ENCODE measurements at places on chromosomes 7 and 10.

- no peak for DNase-seq
Measured at GRCh38 chr10:5466451-5467206, 32.7 kb downstream of the CALML5 start.

GRCh38 chr10:132545659-132546367, 8.2 kb downstream of the INPP5A start:
- no peak for DNase-seq

- DNase-seq, result no peak
Measured at GRCh38 chr10:80463868-80464267, 9.8 kb downstream of the TSPAN14 start.

- DNase-seq, result no peak
Measured at GRCh38 chr10:22816298-22816653, 101.9 kb upstream of the PIP4K2A start.

GRCh38 chr10:43340619-43341018, 30.8 kb upstream of the FXYD4 start:
- no peak for DNase-seq

DNA sequence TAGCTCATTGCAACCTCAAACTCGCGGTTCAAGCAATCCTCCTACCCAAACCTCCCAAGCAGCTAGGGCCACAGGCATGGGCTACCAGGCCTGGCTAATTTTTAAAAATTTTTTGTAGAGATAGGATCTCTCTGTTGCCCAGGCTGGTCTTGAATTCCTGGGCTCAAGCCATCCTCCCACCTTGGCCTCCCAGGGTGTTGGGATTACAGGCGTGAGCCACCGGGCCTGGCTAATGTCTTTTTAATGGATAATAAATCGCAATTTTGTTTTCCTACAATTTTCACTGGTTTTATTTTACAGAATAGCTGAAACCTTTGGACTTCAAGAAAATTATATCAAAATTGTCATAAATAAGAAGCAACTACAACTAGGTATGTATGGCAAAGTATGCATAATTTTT, 10.9 kb downstream of the NUB1 start:
- DNase-seq, result no peak

DNA sequence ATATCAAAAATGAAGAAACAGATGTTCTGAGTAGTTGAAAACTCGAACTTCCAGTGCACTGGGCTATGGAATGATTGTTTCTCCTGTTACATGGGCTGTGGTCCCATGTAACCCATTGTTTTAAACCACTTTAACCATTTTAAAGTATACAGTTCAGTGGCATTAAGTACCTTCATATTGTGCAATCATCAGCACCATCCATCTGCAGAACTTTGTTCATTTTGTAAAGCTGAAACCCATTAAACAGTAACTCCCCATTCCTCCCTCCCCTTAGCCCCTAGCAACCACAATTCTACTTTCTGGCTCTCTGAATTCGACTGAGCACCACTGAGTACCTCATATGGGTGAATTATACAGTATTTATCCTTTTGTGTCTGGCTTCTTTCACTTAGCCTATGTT, 217.4 kb downstream of the LRMDA start:
- no peak for DNase-seq

GRCh38 chr10:110694820-110695538, 50.8 kb downstream of the RBM20 start:
- no peak for DNase-seq

DNA sequence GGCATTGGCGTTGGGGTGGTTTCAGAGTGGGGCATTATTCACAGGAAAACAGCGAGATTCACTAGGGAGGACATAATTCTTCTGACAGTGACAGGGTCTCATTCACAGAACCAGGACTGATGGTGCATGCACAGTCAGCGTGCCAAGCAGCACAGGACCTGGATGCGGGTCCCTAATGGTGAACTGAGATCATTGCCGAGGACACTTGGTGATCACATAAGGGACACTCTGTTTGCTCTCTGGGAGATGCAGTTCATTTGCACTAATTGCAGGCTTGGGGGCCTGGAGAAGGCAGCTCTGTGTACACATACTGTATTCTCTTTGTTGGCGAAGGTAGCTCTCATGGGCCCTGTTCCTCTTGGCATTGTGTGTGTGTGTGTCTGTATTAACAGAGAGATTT, 716.1 kb downstream of the PHTF2 start:
- no peak for DNase-seq

- DNase-seq, result no peak
Measured at GRCh38 chr10:91220954-91221675, 652 bp downstream of the PCGF5 start.

GRCh38 chr7:28211006-28211405, 30.4 kb upstream of the JAZF1 start:
- no peak for DNase-seq

- no peak for DNase-seq
Measured at GRCh38 chr7:123755338-123755737, 6.5 kb upstream of the WASL start.

DNA sequence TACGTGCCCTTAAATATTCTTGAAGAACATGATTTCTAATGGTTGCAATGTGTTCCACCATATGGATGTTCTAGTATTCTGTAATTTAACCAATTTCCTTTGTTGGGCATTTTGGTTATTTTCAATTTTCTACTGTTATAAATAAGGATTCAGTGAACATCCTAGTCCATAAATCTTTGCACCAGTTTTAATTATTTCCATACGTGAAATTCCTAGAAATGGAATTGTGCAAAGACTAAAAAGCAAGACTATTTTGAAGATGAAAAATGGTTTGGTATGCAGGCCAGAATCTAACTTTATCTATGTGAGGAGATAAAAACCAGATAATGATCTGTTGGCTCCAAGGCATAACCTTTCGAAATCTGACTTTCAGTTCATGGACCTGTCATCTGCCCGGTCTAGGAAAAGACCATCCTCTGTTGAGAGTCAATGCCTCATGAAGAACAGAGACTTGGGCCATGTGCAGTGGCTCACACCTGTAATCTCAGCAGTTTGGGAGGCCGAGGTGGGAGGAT, 633.2 kb upstream of the NRP1 start:
- no peak for DNase-seq

DNA sequence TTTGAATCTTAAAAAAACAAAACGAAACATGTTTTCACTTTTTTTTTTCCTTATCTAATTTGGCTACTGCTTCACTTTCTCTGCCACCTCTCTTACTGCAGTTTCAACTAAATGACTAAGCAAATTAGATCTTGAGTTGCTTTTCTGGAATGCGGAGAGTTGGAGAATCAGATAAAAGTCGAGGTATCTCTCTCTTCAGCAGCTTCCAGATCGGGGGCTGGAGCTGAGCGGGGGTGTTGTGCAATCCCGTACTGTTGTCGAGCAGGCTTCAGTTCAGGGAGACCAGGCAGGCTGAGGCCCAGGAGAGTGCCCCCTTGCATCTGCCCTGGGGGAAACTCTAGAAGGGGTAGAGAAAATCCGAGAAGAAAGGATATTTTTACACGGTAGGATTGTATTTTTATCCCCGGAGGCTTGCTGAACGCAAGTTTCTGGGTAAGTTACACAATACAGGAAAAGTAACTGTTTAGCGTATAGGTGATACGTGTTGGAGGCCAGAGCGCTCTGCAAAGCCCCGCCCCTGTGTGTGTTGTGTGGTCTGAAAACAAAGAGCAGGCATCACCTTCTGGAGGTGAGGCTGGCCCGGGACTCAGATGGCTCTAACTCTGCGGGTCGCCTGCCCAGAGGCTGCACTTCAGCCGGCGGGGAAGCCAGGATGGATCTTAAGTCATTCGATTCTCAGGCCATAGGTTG, 116.6 kb downstream of the KLF6 start:
- no peak for DNase-seq

GRCh38 chr7:134546955-134547354, 2.0 kb upstream of the AKR1B15 start:
- DNase-seq, result no peak

GRCh38 chr10:11685787-11686218, 56.4 kb upstream of the ECHDC3 start:
- no peak for DNase-seq

- DNase-seq, result no peak
Measured at GRCh38 chr10:88382699-88383098, 200.4 kb downstream of the RNLS start.

- DNase-seq, result no peak
Measured at GRCh38 chr10:130808243-130808642, 503.3 kb downstream of the TCERG1L start.

GRCh38 chr10:25157650-25158049, 17.2 kb upstream of the GPR158 start:
- DNase-seq, result no peak

- DNase-seq, result no peak
Measured at GRCh38 chr10:70374775-70375614, 7.4 kb downstream of the LRRC20 start.

GRCh38 chr7:8639668-8640067, 206.3 kb downstream of the NXPH1 start:
- DNase-seq, result no peak

GRCh38 chr7:5666361-5666760, 115.1 kb downstream of the RNF216 start:
- no peak for DNase-seq

- no peak for DNase-seq
Measured at GRCh38 chr10:110789604-110790433, 81.9 kb upstream of the PDCD4 start.

GRCh38 chr7:43113622-43114457, 1.4 kb downstream of the HECW1 start:
- DNase-seq, result no peak

DNA sequence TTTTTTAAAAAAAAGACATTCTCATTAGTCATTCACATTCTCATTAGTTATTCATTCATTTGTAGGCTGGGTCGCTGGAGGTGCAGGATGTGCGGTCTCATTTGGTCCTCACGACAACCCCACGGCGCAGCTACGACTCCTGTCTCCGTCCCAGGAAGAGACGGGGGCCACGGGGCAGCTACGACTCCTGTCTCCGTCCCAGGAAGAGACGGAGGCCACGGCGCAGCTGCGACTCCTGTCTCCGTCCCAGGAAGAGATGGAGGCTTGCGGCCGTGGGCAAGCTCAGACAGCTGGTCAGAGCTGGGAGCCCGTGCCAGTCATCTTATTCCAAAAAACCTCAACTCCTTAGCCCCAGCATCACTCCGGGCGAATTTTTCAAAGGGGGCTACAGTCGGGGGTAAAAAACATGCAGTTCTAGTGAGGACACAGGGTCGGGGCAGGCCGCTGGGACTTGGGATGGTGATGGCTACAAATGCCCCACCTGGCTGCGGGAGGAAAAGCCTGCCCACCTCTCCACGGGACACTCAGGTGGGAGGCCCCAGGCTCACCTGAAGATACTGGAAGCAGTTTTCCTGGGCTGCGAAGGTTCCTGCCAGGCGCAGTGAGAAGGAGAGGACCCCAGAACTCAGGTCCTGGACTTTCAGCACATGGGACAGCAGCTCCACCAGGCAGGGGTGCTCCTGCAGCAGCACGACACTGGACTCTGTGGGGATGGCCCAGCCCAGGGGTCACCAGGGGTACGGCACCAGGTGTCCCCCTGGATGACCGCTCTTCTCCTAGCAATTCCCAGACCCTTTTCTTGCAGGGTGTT, 8.3 kb downstream of the BRAT1 start:
- DNase-seq, result no peak

DNA sequence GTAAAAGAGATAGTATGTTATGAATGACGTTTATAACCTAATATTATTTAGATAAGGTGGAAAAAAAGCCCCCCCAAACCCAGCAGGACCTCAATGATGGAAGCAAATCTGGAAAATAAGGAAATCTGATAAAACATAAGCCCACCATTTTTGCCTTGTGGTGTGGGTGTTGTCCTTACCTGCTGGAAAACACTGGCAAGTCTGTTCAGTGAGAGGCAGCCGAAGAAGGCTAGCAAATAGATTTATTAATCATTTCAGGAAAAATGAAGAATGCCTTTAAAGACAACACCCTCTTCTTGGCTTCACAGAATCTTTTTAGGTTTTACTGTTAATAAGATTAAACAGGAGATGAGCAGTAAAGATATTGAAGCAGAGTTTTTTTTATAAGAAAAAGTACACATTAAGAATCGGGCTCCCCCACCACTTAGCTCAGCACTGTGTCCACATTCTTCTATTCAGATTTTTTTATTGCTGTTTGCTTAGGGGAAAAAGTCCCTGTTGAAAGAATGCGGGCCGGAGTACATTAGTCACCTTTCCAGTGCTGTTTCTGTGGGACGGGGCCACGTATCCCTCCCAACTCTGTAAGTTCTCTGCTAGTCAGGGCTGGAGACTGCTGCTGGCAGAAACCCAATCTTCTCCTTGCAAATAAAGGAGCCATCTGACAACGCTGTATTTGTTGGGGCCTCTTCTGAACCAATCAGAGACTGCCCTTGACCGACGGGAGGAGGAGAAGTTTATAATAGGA, 104.1 kb downstream of the EVX1 start:
- no peak for DNase-seq

- DNase-seq, result no peak
Measured at GRCh38 chr7:73342645-73343044, 14.7 kb downstream of the FKBP6 start.

GRCh38 chr7:83096065-83096580, 66.6 kb downstream of the PCLO start:
- DNase-seq, result no peak

GRCh38 chr10:100265821-100266485, 1.5 kb downstream of the CWF19L1 start:
- DNase-seq, result no peak

DNA sequence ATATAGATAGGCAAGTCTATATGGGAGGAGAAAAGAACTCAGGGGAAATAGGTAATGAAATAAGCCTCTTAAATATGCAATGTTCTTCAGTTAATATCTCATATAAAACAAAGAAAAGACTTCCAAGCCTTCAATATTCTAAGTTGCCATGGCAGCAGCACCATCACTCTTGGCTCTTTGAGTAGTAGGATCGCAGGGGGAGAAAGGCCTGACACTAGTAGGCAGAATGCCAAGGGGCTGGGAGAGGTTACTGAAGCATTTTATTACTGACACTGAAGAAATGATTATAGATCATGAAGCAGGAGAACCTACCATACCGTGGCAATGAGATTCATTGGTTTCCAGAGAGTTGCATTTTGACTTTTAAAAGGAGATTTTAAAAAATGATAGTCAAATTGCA, 193.9 kb downstream of the NXPH1 start:
- no peak for DNase-seq

DNA sequence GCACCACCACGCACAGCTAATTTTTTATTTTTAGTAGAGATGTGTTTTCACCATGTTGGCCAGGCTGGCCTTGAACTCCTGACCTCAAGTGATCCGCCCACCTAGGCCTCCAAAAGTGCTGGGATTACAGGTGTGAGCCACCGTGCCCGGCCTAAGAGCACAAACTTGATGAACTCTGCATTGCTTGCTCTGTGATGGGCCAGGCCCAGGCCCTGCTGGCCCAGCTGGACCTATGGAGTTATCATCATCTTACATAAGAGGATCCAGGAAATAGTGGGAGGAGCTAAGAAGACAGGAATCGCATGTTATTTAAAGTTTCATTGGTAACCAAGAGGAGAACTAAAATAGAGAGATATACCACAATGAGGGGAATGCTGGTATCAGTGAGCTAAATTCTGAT, 86.9 kb downstream of the DAGLB start:
- no peak for DNase-seq

- no peak for DNase-seq
Measured at GRCh38 chr10:97713339-97713825, at the start of gene MARVELD1. TSS of gene MARVELD1 (plus strand) at chr10:97713730. CDS start at chr10:97713877, 147 bp downstream.

GRCh38 chr10:96660297-96660696, 60.0 kb downstream of the PIK3AP1 start:
- DNase-seq, result no peak
